ENCODE measurements at places on chromosomes 6 and 20.
A peak's percentile ranks its signal among the peaks of the same experiment; 100 is the strongest.

DNA sequence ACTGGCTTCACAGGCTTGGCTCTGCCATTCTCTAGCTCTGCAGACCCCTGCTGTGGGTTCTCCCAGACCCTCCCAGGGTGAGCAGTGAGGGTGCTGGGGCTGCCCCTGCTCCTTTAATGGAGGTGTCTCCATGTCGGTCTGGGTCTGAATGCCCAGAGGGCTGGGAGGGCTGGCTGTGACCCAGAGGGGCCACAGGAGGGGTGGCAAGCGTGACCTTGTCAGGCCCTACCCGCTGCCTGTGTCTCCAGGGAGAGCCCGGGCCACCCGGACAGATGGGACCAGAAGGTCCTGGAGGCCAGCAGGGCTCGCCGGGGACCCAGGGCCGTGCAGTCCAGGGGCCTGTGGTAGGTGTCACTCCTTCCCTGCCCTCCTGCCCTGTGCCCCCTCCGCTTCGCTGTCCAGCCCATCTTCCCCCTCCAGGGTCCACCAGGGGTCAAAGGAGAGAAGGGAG is 32.1 kb downstream of the COL20A1 start:
- no peak for DNase-seq

- peak; percentile 34 for DNase-seq
Observed at GRCh38 chr6:26311012-26311384, 54.0 kb upstream of the BTN3A2 start.

GRCh38 chr20:53195876-53196610 is 223.9 kb downstream of the TSHZ2 start:
- DNase-seq = no peak

DNA sequence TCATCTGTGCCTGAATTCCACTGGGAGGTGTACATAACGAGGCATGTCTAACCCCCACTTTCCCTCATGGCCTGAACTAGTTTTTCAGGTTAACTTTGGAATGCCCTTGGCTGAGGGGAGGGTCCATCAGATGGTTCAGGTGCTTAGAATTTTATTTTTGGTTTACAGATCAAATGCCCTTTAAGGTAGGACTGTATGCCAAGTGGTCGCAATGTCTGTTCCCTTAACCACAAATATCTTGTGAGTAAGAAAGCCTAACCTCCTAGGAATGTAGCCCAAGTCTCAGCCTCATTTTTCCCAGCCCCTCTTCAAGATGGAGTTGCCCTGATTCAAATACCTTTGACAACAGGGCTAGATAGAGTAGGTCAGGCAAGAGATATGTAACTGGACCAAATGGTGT is 78.4 kb downstream of the RNASET2 start:
- DNase-seq = no peak

DNA sequence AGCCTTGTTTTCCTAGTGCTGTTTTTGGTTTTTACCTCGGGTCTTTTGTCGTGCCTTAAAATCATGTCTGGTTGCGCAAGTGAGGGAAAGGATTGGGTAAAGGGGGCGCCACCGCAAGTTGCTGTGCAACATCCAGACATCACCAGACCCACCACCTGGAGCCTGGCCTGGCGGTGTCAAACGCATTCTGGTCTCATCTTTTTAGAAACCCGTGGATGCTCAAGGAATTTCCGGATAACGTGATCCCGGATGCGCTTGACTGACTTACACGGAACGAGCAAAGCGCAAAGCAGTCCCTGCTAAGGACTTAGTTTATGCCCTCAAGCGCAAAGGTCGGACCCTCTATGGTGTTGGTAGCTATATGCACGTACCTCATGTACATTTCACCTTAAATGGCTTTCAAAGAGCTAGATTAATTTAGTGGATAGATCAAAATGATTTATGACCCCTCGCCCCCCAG is 105.2 kb downstream of the OR2B2 start:
- DNase-seq = peak; percentile 67

DNA sequence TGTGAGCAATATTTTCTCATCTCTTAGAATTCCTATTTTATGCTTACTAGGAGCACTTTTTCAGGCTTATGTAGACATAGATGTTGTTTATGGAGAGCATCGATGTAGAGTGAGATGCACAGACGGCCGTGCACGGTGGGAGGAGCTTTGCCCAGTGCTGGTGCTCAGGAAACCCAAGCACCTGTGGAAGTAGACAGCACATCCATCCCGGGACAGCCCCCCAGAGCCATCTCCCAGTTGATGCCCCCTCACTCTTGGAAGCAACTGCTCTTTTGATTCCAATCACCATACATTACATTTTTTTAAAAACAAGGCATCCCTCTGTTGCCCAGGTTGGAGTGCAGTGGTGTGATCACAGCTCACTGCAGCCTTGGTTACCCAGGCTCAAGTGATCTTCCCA is 143.7 kb downstream of the SMOC2 start:
- no peak for DNase-seq

GRCh38 chr6:130647246-130647645 is 180.0 kb upstream of the SMLR1 start:
- no peak for DNase-seq

DNA sequence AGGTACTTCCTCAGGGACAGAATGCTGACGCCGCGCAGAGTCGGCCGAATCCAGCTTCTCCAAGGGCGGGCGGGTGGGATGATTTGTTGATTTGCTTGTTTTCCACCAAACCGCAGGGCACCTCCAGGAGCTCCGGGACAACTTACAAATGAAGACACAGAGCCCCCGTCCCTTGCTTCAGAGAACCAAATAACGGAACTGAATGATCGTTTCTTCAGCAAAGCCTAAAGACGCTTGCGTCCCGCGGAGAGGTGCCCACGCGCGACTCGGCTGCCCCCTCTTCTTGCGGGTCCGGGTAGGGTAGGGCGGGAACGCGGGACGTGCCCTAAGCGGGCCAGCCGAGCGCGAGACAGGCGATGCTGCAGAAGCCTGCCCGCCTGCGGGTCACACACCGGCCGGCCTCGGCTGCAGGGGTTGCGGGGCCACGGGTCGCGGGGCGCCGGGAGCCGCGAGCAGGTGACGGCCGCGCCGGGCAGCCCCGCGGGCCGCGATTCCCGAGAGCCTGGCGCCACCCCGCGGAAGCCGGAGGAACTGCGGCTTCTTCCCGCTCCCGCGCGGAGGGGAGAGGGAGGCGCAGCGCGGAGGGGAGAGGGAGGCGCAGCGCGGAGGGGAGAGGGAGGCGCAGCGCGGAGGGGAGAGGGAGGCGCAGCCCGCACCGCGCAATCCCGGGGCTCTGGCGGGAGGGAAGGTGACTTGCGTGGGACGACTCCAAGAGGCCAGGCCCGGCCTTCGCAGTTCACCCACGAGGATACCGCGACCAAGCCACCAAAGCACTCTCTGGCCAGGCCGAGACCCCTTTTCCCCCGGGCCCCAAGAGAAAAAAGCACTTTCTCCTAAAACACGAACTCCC is 7.7 kb upstream of the FOXF2 start:
- peak; percentile 41 for DNase-seq

GRCh38 chr6:139135578-139136545 is 982 bp downstream of the HECA start:
- peak; percentile 55 for DNase-seq

GRCh38 chr6:89298680-89299465 is 16.2 kb downstream of the GABRR2 start:
- no peak for DNase-seq

- no peak for DNase-seq
Observed at GRCh38 chr20:10077886-10078285, 43.1 kb downstream of the ANKEF1 start.

DNA sequence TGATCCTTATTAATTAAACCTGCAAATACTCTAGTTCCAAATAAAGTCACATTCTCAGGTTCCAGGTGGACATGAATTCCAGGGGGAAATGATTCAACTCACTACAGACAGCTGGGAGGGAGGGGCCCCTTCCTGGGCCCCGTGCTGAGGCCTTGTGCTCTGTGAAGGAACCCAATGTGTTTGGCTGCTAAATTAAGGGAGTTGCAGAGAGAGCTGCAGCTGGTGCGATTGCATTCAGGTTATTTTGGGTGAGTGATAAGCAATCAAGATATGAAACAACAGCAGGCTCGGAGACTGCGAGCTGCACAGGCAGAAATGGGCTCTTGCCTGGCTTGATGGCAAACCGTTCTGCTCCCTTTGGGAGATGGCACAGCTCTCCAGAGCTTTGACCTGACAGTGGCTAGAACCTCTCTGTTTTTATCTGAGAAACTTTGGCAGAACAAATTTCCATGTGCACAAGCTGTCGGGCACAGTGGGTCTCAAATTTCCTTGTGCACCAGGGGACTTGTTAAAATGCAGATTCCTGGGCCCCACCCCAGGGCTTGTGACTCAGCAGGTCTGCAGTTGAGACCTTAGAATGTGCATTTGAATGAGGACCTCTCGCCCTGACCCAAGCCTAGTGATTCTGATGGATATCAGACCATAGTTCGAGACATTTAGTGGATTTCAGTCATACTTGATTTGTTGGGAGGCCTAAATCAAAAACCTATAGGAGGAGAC is 9.8 kb downstream of the MAPK13 start:
- no peak for DNase-seq

GRCh38 chr6:111770263-111771093 is 102.8 kb downstream of the FYN start:
- DNase-seq = no peak

DNA sequence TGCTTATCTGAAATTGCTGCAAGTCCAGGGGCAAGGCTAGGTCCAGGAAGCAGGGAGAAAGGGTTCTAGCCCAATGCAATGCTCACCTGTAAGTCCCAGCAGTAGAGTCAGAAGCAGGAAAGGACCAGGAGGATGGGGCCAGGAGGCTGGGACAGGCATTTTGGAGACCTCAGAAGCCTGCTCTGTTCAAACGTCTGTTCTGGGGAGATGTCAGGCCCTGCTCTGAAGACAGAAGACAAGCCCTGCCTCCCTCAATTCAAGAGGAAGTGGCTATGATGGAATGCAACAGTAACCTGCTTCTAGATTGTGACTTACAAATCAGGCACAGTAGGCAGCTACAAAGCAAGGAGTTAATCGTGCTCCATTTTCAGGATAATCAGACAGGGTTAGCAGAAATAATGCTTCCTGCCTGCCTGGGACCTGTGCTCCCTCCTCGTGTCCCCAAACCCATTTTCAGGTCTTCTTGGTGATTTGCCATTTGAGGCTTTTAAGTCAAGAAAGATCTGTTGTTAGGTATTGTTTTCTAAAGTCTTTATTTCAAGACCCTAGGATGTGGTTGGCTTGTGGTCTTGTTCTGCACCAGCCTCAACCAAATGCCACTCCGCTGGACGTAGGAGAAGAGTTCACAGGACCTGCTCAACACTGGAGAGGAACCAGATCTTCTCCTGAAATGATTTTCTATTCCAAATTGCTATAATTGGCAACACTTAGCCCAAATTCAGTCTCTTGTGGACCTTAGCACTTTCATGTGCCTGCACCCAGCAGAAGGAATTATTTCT is at the start of gene SIRPG:
SIRPG (minus strand) TSS at position 224 of the 779 bp plus-strand sequence; CDS start at position 159, 65 bp downstream.
- DNase-seq = no peak

GRCh38 chr6:45704056-45704800 is 311.4 kb downstream of the CLIC5 start:
- DNase-seq = no peak

DNA sequence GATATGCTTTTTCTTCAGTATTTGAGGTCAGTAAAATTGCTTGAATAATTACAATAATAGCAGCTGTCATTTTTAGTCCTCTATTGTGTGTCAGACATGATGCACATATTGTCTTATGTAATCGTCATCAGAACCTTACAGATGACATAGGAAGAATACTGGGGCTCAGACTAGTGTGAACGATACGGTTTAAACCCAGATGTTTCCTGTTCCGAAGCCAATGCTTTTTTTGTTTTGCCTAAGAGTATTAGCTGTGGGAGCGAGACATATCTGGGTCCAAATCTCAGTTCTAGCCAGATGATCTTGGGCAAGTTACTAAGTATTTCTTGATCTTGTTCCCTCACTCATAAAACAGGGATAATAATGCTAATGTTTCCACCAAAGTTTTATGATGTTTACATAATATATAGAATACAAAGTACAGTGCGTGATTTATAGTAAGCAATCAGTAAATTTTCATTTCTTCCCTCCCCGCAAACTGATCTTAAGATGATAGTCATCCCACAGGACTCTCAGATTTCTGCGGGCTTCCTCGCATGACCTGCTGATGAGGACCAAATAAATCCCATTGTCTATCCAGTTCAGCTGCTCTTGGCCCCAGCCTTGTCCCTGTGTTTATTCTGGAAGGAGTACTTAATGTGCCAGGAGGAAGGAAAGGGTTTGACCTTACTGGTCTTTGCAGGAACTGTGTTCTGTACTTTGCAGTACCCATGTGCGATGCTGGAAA is 98.2 kb downstream of the CAP2 start:
- no peak for DNase-seq

- no peak for DNase-seq
Observed at GRCh38 chr6:26362836-26363220, 2.2 kb upstream of the BTN3A2 start.

DNA sequence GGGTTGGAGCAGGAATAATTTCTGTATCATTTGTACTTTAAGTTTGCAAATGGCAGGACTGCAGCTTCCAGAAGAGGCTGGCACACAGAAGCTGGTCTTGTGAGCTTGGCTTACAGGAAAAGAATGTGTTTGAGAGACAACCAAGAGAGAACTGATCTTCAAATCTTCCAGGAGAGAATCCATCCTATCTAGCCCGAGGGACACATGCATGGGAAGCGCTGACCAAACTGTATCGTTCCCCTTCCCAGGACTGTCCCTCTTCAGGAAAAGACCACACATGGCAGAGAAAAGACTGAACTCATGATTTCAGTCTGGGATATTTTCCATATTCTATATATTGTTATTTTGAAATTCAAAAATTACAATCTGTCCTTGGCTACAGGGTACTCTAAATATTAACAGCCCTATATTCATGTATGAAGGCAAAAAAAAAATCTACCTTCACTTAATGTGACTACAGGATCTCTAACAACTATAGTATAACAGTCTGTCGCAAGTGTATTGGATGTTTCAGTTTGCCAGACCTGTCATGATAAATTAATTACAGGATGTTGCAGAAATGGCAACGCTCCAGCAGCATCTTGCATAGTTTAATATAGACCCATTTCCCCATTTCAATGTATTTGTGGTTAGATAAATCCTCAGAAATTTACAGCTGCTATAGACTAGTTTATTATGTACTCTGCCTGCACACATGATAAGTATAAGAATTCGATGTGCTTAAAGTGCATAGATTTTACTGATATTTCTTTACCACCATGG is 99.4 kb downstream of the MYB start:
- no peak for DNase-seq

DNA sequence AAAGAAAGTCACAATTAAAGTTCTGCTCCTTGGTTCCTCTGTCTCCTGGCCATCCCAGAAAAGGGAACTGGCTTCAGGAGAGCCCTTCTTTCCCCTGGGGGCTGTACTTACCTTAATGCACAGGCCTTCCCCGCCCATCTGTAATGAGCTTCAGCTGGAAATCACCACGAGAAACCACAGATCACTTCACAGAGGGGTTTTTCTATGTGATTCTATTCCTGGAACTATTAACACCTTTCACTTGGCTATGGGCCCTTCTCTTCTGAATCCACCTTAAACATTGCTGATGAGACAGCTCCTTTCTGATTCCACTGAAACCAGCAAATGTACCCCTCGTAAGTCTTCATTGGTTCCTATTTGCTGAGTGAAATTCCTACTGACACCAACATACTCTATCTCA is 80.7 kb downstream of the FOXF2 start:
- DNase-seq = no peak

- DNase-seq = no peak
Observed at GRCh38 chr6:111734068-111735061, 128.7 kb upstream of the TRAF3IP2 start.
